Psoas muscle (tissue), 8 donors: ENCODE measurements at places on chromosomes 13 and 19.

- peak; percentile 79 for DNase-seq
Observed at GRCh38 chr19:1076951-1077350, 10.0 kb downstream of the ARHGAP45 start.

DNA sequence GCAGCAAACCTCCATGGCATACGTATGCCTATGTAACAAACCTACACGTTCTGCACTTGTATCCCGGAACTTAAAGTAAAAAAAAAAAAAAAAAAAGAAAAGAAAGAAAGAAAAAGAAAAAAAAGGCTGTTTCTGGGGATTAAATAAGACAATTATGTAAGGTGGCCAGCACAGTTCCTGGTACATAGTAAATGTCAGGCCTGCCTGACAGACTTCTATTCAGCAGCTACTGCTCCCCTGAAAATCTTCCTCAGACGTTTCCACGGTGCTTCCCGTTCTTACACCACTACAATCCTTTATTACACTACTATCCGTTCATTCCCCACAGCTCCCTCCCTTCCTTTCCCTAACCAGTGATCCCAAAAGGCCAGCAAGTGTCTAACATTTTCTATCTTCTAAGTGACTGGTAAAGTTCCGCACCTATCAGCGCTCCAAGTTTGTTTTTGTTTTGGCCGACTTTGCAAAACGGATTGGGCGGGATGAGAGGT, 636 bp upstream of the RB1 start:
- no peak for DNase-seq

GRCh38 chr13:97435794-97436193, 1.8 kb downstream of the RAP2A start:
- DNase-seq, result no peak

DNA sequence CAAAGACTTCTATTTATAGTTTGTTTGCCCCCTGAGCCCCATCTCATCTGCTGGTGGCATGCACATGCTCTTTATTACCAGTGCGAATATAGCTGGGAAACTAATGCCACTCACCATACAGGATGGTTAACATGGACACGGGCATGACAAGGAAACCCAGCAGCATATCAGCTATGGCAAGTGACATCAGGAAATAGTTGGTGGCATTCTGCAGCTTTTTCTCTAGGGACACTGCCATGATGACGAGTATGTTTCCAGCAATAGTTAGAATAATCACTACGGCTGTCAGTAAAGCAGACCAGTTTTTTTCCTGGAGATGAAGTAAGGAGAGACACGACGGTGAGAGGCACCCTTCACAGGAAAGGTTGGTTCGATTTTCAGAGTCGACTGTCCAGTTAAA, 1.5 kb downstream of the HTR2A start:
- DNase-seq, result no peak

DNA sequence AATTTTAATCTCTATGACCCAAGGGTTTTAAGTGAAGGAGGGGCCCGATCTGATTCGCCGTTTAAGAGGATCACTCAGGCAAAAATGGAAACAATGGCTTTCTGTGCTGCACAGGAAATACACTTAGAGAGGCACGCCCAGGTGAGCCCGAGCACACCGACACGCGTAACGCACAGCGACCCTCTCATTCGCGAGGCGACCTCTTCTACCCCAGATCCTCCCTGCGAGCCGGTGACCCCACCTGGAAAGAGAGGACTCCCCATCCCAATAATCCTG, 216 bp downstream of the SH2D3A start:
- no peak for DNase-seq

- no peak for DNase-seq
Observed at GRCh38 chr13:30570691-30571090, 47.0 kb upstream of the USPL1 start.

DNA sequence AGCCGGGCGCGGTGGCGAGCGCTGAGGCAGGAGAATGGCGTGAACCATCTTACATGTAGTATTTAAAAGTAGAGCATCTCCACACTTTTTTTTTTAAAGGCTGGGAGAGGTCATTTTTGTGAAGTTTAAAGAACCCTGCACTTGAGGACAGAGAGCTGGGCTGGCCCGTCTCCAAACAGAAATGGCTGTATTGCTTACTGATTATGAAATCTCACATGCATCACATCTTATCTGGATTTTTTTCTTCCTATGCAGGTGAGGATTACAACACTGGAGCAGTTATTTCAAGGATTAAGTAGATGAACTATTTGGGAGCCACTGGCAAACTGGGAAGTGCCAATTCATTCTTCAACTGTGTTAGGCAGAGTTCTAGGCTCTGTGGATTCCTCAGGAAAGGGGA, 59.5 kb downstream of the TEX26 start:
- no peak for DNase-seq

- DNase-seq, result peak; percentile 22
Observed at GRCh38 chr19:55099557-55100506, 17.6 kb downstream of the PPP1R12C start.

- DNase-seq, result no peak
Observed at GRCh38 chr13:70816853-70817252, 708.6 kb upstream of the KLHL1 start.

- no peak for DNase-seq
Observed at GRCh38 chr13:80921971-80922370, 581.0 kb upstream of the SPRY2 start.

GRCh38 chr19:2719920-2720776, 1.0 kb downstream of the DIRAS1 start:
- DNase-seq, result no peak

- DNase-seq, result no peak
Observed at GRCh38 chr19:7953576-7953975, 10.1 kb upstream of the TIMM44 start.

DNA sequence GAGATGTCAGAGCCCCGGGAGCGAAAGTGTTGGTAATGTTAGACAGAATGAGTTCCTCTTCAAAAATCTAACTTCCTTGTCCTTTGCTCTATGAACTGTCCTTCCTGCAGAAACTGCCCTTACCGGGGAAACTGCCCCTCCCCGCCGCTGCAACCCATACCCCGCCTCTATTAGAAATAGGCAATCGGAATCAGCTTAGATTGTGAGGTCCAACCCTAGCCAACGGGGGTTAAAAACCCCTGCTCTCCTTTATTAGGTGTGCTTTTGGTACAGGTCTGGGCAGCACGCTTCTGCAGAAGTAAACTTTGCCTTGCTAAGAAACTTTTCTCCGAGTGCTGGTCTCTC, 11.5 kb upstream of the CAPNS1 start:
- DNase-seq, result no peak

GRCh38 chr13:73464758-73465616, 406.2 kb downstream of the KLF5 start:
- no peak for DNase-seq

- DNase-seq, result no peak
Observed at GRCh38 chr19:28427376-28428083, 785.4 kb downstream of the UQCRFS1 start.

- no peak for DNase-seq
Observed at GRCh38 chr13:40794414-40795368, 5.3 kb downstream of the SLC25A15 start.

- DNase-seq, result no peak
Observed at GRCh38 chr13:105428811-105429210, 1106.7 kb downstream of the EFNB2 start.
